ENCODE measurements at places on chromosomes 16 and 17.

DNA sequence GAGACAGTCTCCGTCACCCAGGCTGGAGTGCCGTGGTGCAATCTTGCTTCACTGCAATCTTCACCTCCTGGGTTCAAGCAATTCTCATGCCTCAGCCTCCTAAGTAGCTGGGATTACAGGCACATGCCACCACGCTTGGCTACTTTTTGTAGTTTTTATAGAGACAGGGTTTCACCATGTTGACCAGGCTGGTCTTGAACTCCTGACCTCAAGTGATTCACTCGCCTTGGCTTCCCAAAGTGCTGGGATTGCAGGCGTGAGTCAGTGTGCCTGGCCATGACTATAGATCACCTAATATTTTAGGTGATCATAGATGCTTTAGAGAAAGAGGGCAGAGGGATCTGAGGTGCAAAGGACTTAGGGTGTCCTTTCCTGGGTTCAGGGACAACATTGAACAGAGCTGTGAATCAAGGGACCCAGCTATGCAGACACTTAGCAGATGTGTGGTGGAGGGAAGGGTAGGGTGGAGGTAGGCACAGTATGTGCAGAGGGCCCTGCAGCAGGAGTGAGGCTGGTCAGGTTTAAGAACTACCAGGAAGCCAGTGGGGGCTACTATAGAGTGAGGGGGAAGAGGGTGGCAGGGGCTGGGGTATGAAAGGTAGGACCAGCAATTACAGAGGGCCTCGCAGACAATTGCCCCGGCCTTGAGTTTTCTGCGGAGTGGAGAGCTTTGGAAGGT is 116.5 kb downstream of the CMIP start:
- DNase-seq: no peak

DNA sequence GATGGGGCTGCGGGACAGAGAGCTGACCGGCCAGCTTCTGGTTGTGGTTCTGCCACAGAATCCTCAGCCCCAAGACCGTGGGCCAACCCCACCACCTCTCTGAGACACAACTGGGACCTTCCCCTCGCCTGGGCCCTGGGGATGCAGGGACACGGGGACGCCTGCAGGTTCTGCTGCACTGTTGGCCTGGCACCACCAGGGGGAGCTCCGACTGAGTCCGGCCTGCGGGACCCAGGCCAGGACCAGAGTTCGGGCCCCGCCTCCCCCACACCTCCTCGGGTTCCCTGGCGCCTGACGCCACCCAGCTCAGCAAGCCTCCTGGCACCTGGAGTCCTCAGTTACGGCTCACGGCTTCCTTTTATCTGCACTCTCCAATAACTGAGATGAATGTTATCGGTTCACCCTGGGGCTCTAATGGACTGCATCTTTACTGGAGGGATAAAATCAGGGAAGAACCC is 27.3 kb downstream of the TBC1D16 start:
- DNase-seq: peak; percentile 80

- DNase-seq: peak; percentile 24
These were observed 622 bp upstream of the CCL16 start for GRCh38 chr17:35981908-35982330.

DNA sequence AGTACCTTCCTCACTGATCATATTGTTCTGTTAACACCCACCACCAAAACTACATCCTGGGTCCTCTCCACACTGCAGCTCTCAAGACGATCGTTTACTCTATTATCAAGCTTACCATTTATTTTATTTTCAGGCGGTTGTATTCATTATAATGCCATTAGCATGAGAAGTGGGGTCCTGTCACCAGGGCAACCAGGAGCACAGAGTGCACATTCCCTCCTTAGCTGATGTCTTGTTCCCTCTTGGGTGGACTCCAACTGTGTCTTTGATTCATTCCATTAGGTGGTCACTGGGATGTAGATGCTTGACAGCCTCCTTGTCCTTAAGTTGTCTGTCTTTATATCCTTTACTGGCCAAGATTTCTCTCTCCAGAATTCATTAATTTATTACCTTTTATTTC is 965.9 kb upstream of the EEF2KMT start:
- no peak for DNase-seq

GRCh38 chr17:82107341-82107860 is 9.4 kb upstream of the FASN start:
- no peak for DNase-seq

DNA sequence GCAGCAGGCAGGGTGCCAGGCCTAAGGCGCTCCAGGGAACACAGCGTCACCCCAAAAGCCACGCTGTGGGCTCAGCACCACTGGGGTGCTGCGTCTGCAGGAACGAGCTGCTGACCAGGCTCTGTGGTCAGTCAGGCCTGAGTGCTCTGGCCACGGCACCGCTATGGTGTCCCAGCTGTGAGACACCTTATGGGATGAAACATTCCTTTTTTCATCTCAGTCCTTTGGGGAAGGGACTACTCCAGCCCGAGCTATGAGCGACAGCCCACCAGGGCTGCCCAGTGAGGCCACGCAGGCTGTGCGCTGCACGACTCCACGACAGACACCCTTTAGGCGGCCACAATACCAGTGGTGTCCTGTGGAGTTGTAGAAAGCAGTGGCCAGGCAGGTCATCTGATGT is 11.1 kb downstream of the MGAT5B start:
- DNase-seq: no peak

- no peak for DNase-seq
These were observed 215.5 kb upstream of the RPL38 start for GRCh38 chr17:73987845-73988509.

DNA sequence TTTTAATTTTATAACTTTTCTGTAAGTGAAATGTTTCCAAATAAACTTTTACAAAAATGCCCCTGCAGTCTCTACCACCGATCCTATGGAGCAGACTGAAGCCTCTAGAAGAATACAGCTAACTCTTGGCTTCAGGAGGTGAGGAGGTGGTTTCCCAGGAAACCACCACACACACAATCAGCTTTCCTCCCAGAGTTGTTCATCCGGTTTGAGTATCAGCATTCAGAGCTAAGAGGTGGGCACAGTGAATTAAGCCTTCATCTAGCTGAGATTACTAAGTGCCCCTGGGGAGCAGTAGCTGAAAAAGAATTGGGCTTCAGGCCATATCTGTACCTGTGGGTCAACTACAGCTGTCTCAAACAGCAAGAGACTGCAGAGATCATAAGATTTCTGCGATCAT is 139.7 kb downstream of the AATF start:
- no peak for DNase-seq

- no peak for DNase-seq
These were observed 20.1 kb upstream of the PIRT start for GRCh38 chr17:10857976-10858375.
